T1000 (cell line): ENCODE measurements at places on chromosomes 1 and 21.

DNA sequence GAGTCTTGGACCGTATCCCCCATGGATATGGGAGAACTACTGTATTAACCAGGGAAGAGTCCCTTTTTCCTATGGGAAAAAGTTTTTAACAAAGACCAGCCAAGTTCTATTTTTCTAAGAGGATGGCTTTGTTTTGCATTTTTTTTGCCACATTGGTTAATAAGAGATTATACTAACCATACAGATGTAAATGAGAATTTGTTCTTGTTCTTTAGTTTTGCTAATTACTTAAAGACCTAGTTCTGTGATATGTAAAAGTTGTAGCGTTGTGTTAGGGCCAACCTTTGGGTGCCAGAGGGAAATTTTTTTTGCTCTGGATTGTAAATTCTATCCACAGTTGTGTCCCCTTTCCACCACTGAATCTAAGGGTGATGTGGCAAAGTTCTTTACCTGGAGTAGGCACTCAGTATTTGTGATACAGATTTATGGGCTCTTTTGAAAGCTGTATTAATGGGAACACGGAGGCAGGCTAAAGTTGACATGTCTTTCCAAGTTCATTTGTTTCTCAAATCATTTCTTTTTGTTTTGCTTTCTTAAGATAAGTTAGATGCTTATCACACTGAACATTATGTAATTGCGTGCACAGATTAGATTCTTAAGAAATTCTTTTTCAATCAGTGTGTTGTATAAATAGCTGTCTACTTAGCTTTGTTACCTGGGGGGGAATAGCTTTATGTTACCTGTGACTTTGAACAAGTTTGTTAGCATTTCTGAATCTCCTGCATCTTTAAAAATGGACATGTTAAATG, 2.9 kb downstream of the SOAT1 start:
- DNase-seq = no peak

GRCh38 chr1:87058343-87058649, 143.9 kb downstream of the HS2ST1 start:
- DNase-seq = no peak

DNA sequence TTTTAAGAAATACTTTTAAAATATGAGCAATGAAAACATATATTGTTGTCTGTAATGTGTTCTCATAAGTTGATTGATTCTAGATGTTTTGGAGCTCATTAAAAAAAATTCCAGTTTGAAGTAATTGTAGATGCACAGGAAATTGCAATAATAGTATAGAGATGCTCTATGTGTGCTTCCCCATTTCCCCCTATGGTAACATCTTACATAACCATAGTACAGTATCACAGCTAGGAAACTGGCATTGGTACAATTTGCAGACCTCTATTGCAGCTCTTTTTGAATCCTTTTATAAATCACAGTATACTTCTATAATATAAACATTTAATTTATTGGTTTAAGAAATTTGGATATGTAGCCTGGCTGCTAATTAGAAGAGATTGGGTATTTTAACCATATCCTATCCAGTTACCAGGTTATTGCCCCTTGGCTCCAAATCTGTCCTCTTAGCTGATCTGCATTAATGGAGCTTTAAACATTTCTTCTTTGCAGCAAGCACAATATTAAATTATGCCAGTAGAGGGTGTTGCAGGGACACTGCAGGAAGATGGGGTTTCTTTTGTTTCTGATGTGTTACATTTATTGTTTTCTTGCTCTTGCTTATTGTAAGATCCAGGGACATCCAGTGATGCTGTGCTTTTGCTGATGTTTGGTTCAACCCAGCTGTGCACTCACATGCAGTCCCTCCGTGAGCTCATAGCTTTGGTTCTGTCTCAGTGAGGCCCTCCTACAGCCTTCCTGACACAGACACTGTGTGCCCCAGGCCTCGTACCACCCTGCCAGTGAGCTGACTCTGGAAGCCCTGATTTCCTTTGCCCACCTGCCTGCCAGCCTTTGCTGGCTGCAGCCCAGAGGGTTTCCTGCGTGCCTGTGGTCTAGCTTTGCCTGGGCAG, 103.3 kb downstream of the RABGAP1L start:
- DNase-seq = no peak

- no peak for DNase-seq
These were observed 33.7 kb downstream of the GLUL start for GRCh38 chr1:182357913-182358312.

- DNase-seq = no peak
These were observed 87.8 kb downstream of the GLUL start for GRCh38 chr1:182303778-182304177.

DNA sequence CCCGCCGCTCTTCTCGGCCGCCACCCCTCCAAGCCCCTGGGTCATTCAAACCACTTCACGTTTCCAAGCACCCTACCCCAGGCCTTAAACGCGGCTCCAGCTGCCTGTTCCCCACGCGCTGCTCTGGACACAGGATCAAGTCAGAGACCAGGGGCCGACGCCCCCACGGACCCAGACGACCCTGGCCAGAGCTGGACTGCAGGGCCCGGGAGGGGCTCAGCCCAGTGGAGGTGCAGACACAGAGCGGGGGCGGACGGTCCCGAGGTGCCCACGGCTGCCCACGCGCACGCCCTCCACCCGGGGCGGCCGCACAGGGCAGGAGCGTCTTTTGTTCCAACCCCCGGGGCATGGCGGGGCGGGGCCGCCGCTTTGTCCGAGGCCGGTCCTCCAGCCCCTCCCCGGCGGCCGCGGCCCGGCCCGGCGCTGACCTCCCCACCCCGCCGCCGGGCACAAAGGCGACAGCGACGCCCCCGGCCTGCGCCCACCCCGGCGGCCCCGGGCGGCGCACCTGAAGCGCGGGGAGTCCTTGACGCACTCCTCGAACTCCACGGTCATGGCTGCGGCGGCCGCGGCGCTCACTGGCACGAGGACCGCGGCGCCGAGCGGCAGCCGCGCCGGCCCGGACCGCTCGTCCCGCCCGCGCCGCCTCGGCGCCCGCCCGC, 338 bp downstream of the ACAP3 start:
- peak; percentile 46 for DNase-seq
